HuH-7.5 (cell line): ENCODE measurements at places on chromosomes 11 and 22.

DNA sequence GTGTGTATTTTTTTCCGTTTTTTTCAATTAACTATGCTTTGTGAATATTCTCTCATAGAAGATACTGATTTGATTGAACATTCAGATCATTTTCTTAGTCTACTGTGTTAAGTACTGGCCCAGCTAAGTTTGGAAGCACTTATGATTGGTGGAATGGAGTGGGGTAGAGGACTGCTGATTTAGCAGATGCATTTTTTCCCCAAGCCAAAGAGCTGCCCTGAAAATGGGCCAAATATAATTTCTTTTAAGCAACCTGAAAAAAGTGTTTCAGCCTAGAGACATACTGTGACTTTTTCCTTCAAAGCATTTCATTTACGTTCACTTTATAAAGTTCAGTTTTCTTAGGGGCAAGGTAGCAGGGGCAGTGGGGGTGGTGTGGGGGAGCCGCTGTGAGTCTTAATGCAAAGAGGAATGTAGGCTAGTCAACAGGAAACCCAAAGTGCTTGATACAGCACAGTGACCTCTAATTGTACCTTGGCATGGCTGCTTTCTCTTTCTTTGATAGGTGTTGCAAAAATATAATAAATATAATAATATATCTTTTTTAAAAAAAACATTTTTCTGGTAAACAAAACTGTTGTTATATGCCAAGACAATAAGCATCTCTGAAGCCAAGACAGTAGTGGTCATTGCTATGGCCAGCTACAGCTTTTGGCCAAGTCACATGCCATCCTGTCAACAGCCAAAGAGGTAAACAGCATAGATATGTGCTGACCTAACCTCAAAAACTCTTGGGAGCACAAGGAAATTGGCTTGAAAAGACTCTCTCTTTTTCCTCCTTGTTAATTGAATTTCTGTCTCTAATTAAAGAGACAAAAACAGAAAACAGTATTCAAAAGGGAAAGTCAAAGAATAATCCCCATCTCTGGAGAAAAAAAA, 58.8 kb downstream of the LIF start:
- DNase-seq, result no peak

GRCh38 chr11:10319702-10320558, 15.1 kb downstream of the ADM start:
- DNase-seq, result no peak

- no peak for DNase-seq
Observed at GRCh38 chr11:60116996-60117790, 28.7 kb downstream of the MS4A2 start.

- peak; percentile 68 for DNase-seq
Observed at GRCh38 chr11:75140269-75141138, 10.4 kb upstream of the SLCO2B1 start.

DNA sequence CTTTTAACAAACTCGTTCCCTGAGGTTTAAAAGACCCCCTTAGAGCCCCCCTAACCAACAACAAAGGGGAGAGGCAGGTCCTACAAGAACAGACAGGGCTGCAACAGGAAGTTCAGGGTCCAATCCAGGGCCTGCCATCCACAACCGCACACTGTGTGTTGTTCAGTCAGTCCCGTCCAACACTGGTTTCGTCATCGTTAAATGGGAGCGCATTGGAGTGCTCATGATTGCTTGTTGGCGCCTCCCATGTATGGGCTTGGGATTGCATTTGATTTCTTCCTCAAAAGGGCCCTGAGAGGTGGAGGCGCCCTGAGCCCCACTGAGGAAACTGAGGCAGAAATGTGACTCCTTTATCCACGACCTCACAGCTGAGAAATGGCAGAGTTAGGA, 174.1 kb downstream of the MN1 start:
- DNase-seq, result peak; percentile 49

DNA sequence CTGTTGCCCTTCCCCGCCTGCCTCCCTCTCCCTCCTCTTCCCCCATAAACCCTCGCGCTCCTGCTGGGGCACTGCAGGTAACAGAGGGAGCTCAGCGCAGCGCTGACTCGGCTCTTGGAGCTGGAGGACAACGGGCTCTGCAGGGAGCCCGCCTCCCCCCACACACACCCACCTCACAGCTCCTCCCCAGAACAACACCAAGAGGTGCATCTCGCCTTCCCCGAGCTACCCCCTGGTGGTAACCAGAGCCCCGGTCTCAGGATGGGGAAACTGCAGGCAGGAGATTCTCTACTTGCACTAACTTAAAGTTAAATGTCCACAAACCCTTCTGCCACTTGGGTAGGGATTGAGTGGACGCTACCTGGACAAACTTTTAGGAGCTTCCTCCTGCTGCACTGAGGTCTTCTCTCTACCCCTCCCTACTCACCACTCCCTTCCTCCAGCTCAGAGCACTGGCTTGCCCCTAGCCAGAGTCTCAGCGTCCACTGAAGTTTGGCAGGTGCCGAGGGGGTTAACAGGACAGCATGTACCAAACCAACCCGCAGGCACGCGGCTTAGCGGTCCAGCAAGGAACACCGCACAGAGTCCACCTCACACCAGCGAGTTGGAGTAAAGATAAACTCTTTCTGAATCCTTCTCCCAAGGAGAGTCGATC, 4.0 kb upstream of the SCN4B start:
- DNase-seq, result peak; percentile 49

GRCh38 chr11:116579857-116580727, 192.7 kb downstream of the BUD13 start:
- no peak for DNase-seq

- no peak for DNase-seq
Observed at GRCh38 chr11:6646576-6646917, 9.1 kb downstream of the DCHS1 start.

GRCh38 chr11:17384002-17384511, 4.4 kb downstream of the KCNJ11 start:
- DNase-seq, result peak; percentile 50

DNA sequence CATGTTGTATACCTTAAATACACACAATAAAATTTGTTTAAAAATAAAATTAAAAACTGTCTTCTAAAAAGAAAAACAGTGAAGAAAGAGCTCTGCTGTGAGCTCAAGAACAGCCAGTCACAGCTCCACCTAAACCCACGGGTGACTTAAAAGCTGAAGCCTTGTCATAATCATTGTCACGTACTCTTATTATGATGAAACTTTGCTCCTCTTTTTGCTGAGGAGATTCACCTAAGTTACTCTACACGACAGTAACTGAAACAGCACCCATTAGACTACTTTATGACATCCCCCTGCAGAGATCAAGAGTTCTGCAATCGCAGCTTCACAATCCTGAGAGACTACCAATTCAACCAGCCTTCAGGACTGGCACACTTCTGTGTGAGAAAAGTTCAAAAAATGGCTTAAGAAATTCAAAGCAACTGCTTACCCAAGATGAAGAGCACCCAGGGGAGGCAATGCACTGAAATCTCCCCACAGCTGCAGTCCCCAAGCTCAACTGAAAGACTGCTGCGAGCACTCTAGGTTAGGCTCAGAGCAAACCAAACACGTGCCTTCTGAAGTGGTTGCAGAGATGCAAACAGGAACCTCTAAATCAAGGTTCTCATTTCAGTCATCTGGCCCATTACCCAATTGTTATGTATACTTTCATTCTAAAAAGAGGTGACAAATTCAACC, at the start of gene JAML:
Gene JAML (minus strand): TSS at position 501 of the 678 bp plus-strand sequence. CDS start 10,145 bp downstream, outside the sequence.
- no peak for DNase-seq

DNA sequence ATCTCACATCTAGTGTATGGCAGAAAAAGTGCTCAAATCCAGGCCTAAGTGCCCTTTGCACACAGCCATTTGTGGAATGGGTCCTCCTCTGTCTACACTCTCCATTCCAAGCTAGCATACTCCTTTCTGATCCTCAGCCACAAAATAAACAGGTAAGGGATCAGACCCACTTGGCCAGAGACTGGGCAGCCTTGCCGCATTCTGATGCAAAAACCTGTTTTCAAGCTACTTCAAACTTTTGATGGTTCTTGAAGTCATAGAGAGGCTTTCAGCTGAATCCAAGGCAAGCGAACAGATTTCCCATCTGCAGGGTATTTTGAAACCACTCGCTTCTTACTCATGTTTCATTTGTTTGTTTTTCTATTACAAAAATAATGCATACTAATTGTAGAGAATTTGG, 136.6 kb upstream of the NAV2 start:
- no peak for DNase-seq

- DNase-seq, result no peak
Observed at GRCh38 chr11:109775686-109776085, 317.5 kb upstream of the ZC3H12C start.

DNA sequence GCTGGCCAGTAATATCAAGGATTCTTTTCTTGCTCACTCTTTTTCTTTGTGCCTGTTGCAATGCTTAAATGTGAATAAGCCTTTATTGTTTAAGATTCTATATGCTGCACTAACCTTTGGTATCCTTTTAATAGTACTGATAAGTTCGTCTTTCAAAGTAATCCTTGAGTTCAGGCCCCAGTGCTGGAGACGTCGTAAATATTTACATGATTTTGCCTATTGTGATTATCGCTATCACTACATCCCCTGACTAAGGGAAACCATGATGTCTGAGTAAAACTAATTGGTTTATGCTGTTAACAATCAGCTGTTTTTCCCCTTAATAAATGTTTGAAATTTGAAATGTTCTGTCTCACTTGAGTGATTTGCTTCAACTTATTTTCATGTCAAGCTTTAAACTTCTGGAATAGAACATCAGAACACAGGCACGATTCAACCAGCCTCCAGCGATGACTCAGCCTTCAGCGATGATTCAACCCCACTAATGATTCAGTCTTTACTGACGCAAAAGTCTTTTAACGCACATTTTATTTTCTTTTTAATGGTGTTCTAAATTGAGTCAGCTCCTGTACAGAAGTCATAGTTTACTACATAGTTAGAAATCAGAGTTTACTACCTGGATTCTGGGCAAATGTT, 3.9 kb downstream of the HTATIP2 start:
- DNase-seq, result no peak

DNA sequence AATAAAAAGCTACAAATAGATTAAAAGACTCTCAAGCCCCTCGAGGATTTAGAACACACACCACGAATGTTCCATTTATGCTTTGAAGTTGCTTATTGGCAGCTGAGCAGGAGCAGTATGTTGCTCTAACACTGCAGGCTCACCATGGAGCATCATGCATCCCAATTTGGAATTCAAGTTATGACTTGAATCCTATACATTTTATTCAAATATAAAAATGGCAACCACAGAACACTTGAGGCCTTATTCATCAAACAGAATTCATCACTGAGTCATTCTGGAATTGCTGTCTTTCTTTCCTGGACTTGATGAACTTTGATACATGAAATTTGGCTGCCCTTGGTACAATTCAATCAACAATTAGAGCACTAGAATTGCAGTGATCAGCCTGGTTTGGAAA, 24.5 kb upstream of the BLID start:
- no peak for DNase-seq

DNA sequence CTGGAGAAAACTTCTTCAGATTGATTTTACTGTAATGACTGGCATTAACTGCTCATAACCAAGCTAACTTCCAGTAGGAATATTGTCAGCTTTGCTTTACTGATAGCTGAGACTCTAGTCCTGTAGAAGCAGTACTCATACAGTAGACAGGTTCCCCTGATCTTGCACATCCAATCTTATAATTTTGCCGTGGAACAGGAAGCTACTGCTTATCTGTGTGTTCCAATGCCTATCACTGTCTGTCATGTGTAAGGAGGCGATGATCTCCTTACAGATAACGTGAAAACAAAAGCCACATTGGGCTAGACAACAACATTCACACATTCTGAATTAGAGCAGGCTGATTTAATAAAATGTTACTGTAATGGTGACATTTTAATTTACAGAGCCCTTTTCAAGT, 13.2 kb downstream of the HSD17B12 start:
- no peak for DNase-seq

- no peak for DNase-seq
Observed at GRCh38 chr11:87901341-87901740, 273.9 kb downstream of the RAB38 start.

GRCh38 chr11:94184846-94185245, 56.2 kb downstream of the PANX1 start:
- DNase-seq, result no peak

- DNase-seq, result no peak
Observed at GRCh38 chr22:46386312-46386711, 50.8 kb downstream of the TRMU start.

DNA sequence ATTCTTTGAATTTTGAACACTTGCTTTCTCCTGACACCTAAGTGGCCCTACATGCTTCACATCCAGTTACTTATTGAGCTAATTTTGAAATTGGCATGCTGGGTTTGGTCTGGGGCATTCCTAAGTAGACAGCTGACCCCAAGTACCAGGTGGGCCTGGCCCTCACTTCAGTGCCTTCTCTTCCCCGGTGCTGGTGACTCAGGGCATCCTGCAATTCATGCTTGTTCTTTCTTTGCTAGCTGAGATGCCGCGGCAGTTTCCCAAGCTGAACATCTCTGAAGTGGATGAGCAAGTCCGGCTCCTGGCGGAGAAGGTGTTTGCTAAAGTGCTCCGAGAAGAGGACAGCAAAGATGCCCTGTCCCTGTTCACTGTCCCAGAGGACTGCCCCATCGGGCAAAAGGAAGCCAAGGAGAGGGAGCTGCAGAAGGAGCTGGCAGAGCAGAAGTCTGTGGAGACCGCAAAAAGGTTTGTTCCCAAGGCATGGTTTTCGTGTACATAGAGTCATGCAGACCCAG, 6.3 kb downstream of the AMPD3 start:
- no peak for DNase-seq

GRCh38 chr22:45023431-45023830, 13.6 kb upstream of the PHF21B start:
- no peak for DNase-seq

GRCh38 chr11:25734591-25735211, 597.2 kb upstream of the ANO3 start:
- DNase-seq, result no peak

GRCh38 chr11:77302752-77303151, 1.3 kb upstream of the GDPD4 start:
- no peak for DNase-seq

GRCh38 chr22:31269892-31270579, 22.3 kb downstream of the PIK3IP1 start:
- DNase-seq, result no peak

DNA sequence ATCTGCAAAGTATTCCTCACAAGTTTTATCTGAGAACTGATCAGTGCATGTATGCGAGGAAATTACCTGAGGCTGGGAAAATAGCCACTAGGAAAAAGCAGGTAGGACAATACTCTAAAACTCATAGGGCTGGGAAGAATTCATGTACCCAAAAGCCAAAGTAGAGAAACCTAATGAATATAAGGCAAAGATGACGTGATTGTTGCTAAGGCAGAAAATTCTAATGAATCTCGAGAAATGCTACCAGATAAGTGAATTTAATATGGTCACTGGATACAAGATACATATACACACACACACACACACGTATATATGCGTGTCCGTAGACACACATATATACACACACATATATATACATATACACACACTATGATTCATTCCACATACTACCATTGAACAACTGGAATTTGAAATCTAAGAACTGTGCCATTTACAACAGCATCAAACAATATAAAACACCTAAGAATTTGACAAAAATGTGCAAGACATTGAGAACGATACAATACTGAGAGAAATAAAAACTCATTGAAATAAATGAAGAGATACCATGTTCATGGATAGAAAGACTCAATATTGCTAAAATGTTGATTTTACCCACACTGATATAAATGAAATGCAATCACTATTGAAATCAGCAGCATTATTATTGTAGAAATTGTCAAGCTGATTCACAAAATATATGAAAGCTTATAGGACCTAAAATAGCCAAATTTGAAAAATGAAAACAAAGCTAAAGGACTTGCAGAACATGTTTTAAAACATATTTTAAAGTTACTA, 46.4 kb downstream of the ARHGAP20 start:
- DNase-seq, result no peak

GRCh38 chr11:62435846-62436660, 17.2 kb downstream of the SCGB1A1 start:
- DNase-seq, result no peak
